ENCODE measurements at places on chromosomes 1 and 21. TPM values are rescaled to one million over a fixed set of nuclear protein-coding genes. Genes with fewer than 3 reads are reported as not detected.

- no peak for DNase-seq
Observed at GRCh38 chr1:15700508-15700907, 16.4 kb downstream of the PLEKHM2 start.

DNA sequence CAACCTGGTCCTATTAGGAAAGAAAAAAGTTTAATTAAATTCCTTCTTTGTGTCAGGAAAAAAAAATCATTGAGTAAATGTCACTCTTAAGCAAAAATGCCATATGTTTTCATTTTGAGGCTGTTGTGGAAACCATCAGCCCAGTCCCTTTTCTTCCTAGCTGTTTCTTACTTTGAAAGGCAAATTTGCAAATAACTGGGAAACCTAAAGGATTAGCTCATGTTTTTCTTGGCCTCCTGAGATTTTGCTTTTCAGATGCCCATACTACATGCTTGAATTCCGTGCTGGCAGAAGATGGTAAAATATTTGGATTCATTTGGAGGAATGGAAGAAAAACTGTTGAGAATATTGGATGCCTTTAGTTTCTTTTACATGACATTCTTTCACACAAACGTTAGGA, 182.1 kb upstream of the ADAMTS5 start:
- no peak for DNase-seq

DNA sequence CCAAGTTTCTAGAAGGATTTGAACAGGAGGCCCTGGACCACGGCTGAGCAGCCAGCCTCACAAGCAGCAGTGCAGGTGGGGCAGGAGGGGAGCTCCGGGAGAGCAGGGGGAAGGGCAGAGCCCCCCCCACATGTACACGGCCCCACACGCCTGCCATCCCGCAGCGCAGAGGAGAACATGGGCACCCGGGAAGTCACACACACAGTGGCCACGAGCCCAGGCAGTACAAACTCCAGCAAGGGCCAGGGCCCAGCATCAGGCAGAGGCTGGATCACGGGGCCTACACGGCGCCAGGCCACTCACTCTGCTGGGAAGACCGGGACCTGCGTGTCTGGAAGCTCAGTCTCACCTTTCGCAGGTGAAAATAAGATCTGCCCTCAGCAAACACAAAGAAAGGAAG, 5.2 kb downstream of the SUMO3 start:
- no peak for DNase-seq

Gene BMP8B
- 0.59 TPM for total RNA-seq

Gene PAQR6
- total RNA-seq, result 1.3 TPM

DNA sequence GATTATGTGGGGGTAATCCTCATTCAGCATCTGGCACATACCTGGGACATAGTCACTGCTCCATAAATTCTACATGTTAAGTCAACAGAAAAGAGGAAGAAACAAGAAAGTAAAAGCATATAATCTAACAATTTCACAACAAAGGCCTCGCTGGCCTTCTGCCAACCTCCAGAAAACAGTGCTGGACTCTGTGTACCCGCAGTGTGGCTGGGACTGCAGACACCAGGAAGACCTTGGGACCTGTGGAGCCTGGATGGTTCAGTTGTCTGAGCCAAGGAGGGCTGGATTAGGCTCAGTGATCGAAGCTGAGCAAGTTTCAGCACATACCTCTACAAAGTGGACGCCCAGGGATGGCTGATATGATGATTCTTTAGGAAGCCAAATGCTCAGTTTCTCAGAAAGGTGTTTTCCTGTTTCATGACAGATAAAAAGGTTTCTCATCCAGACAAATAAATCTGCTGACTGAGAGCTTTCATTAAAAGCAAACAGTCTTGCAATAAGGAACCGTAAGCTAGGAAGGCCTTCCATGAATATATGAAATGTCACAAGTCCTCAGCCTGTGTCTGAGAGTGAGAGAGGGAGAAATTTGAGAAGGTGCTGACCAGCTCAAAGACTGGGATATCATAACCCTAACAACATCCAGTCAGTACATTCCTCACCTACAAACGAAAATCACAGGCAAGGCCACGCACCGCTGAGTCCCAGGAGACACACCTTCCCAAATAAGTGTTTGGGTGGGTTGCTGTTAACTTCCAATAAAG, 48.4 kb downstream of the CAPZB start:
- peak; percentile 80 for DNase-seq

Gene TRIM67
- total RNA-seq, result 0.16 TPM

DNA sequence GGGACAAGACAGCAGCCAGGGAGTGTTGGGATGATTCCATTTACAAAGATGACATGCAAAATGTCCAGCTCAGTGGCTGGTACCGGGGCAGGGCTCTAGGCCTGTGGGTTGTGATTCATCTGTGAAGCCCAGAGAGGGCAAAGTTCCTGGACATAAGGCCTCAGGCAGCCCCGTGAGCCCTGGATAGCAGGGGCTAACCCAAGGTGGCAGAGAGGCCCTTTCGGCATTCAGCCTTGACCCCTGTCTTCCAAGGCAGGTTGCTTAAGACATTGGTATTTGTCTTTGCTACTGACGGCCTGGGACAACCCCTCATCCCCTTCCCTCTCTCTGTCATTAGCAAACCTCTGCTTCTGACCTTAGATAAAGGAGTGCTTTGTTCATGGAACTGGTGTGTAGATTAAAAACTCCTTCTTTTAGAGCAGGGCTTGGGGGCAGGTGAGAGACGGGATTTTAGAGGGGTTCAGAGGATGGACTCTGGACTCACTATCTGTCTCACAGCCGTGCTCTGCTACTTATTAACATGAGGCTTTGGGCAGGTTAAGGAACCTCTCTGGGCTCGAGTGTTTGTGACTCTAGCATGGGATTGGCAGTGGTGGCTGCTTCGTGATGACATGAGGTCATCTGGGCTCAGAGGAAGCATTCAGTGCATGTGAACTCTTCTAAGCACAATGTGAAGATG, 36.3 kb downstream of the TMEM51 start:
- no peak for DNase-seq

Gene FASLG
- 0.27 TPM for total RNA-seq

DNA sequence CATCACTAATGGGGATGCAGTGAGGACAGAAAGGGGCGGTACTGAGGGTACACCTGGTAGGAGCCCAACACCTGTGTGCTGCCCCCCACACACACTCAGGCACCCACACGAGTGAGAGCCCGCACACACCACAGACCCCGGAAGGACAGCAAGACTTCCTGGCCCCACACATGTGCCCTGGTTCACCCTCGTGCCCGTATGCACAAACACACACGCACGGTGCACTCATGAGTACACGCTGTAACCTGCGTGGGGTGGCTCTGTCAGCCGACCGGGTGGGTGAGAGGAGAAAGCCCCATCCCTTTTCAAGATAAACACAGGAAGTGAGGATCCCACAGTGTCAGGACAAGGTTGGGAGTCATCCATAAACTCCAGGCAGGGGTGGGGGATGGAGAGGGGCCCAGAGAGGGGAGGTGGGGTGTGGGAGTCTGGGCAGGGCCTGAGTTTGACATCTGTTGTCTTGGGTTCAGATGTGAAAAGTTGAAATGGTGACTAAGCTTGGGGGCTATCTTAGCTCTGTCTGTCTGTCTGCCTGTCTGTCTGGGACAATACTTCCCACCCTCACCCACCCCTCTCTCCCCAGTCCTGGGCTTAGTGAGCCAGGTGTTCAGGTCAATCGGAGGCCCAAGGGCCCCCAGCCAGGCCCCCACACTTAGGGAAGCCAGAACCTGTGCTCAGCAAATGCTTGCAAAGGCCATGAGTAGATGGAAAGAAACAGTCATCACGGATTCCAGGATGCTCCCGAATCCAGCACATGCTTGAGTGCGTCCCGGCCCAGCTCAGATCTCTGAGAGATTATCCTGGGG, 119.8 kb upstream of the ZBTB40 start:
- DNase-seq, result no peak

DNA sequence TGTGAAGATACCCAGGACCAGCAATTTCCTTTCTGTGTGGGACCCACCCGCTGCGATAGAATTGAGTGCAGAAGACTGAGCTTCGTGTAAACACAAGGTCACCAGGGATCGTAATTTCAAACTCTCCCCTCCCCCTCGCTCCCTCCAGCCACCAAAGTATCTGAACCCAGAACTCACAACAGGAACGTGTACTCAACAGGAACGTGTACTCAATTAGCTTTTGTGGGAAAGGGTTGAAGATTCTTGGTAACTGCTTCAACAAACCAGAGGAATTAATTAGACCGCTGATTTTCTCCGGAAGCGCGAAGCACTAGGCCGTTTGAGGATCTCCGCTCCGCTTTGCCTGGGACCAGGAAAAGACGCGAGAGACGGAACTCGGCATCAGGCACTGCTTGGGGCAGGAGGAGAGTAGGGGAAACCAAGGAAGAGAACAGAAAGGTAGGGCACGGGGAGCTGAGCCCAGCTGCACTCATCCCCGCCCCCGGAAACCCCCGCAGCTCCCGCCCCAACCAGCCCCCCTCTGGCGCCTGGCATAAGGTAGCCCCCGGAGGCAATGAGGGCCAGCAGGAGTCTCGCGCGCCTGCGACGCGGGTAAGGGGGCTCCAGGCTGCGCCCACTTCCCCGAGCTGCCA, 453 bp downstream of the DRAM2 start:
- peak; percentile 29 for DNase-seq

DNA sequence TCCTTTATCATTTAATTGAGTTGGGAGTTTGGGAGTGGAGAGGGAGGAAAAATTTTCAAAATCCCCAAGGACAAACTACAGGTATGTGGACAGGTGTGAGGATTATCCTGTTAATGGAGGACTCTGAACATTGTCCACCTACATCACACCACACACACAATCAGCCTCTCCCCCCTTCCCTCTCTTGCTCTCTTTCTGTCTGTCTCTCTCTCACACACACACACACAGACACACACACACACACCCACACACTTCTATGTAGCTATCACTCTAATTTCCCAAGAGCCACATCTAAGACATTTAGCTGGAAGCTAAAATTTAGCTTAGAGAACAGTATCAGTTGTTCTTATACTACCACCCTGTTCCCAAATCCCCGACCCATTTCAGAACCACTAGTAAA, 1.5 kb downstream of the S100A8 start:
- no peak for DNase-seq

- no peak for DNase-seq
Observed at GRCh38 chr1:160206421-160207117, 1.4 kb downstream of the PEA15 start.

Measured in left cardiac atrium (tissue), 4 donors.